ENCODE measurements at places on chromosomes 13 and 19.

DNA sequence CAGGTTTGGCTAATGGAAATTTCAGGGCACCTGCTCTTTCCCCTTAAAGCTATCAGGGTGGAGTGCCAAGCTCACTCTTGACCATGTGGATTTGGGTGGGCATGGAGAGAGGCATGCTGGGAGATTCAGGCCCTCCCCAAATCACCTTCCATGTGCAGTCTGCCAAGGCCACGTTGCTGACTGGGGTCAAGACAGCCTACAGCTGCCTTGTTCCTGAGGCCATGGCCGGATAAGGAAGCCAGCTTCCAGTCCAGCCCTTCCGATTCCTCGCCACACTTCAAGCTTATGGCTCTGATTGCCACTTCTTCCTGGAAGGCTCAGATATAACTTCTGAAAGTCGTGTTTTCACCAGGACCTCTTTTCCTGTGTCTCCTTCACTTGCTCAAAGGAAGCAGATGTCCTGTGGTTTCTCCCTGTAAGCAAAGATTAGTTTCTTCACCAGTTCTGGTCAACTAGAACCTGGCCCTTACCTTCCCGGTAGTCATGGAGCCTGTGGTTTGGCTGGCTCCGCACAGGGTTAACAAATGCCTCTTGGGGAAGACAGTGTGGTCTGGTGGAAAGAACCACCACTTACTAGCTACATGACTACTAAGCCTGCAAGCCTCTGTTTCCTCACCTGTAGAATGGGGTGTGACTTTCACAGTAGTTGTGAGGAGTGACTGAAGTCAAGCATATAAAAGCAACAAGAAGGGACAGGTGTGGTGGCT is 16.1 kb upstream of the TPT1 start:
- no peak for DNase-seq

DNA sequence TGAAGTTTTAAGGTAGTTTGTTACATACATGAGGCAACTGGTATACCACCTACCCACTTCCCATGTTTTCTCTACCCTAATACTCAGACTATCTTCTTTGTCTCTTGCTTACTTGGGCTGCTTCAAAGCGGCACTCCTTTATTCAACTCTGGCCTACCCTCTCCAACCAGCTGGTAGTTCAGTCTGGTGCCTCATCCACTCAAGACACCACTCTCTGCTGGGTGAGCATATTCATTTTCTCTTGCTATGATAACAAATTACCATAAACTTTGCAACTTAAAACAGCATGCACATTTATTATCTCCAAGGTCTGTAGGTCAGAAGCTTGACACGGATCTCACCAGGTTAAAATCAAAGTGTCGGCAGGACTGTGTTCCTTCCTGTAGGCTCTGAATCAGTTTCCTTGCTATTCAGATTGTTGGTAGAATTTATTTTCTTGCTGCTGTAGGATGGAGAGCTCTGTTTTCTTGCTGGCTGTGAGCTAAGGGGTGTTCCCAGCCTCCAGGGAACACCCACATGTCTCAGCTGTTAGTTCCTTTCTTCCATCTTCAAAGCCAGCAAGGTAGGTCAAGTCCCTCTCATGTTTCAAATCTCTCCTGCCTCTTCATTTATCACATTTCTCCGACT is 666.0 kb downstream of the DIAPH3 start:
- no peak for DNase-seq

- no peak for DNase-seq
Observed at GRCh38 chr19:8631425-8631819, 989 bp downstream of the NFILZ start.

- no peak for DNase-seq
Observed at GRCh38 chr19:32358321-32358720, 12.9 kb downstream of the ZNF507 start.

GRCh38 chr13:97932647-97933046 is 20.8 kb upstream of the IPO5 start:
- no peak for DNase-seq

DNA sequence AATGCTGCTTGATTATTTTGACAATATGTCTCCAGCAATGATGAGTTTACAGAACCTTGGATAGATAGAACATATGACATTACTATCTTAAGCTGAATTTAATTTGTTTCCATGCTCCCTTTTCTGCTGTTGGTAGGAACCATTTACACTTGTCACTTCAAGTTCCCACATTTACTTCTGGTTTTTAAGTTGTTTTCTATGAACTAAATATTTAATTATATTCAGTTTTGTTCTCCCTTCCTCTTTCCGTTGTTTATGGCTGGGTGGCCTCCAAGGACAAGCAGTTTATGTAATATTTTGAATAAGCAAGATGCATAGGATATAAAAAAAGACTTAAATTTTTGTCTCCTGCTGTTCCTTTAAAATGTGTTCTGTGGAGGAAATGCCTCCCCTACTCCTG is 860.6 kb downstream of the GPC5 start:
- no peak for DNase-seq

DNA sequence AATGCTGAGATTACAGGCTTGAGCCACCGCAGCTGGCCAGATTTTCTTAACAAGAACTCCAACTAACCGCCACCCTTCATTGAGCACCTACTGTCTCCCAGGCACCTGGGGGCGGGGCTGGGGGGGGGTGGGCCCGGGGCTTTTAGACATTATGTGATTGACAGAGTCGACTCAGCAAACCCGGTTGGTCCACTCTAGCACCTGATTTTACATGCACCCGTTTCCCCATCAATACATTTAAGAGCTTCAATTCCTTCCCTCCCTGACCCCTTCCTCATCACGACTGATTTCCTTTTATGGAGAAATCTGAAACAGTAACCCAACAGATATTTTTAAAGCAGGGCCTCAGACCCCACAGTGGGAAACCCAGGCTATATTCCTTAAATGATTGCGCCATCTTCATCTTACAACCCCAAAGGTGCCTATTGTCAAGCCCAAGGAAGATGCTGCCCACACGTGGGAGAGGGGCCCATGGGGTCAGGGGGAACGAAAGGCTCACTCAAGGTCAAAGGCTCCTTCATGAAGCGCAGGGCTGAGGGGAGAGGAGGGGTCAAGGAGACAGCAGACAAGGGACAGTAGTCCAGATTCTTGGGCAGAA is 1.8 kb downstream of the INSR start:
- no peak for DNase-seq

DNA sequence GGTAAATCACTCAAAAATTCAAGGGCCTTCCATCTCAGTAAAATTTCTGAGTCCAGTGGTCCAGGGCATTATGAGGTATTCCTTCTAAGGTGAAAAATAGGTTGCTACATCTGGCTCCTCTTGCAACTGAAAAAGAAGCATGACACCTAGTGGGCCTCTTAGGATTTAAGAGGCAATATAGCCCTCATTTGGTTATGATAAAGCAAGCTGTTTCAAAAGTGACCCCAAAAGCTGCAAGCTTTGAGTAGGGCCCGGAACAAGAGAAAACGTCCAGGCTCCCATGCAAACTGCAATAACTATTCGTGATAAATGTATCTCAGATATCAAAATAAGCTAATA is 1910.2 kb upstream of the PRR20A start:
- no peak for DNase-seq

GRCh38 chr19:44430956-44431355 is 17.3 kb downstream of the ZNF229 start:
- no peak for DNase-seq

- DNase-seq, result no peak
Observed at GRCh38 chr13:43094901-43095300, 71.5 kb downstream of the DNAJC15 start.

GRCh38 chr13:59898066-59898465 is 265.7 kb downstream of the DIAPH3 start:
- DNase-seq, result no peak

- DNase-seq, result no peak
Observed at GRCh38 chr19:29492769-29493168, 33.0 kb upstream of the VSTM2B start.

DNA sequence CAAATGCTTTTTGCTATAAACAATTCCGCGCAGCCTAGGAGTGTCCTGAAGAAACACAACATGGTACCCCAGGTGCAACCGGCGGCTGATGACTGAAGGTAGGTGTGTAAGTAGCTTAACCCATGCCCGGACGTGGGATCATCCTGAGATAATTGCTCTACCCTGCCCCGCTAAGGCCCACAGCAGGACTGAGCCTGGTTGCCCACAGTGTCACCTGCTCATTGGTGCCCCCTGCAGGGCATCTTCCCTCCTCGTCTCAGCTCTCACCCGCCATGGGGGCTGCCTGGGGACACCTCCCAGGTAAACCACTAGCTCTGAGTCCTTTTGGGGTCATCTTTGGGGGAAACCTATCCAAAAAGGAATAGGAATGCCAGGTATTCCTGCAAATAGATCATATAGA is 22.3 kb downstream of the TMEM161A start:
- DNase-seq, result no peak

- DNase-seq, result no peak
Observed at GRCh38 chr13:110197471-110197870, 109.5 kb downstream of the COL4A1 start.

DNA sequence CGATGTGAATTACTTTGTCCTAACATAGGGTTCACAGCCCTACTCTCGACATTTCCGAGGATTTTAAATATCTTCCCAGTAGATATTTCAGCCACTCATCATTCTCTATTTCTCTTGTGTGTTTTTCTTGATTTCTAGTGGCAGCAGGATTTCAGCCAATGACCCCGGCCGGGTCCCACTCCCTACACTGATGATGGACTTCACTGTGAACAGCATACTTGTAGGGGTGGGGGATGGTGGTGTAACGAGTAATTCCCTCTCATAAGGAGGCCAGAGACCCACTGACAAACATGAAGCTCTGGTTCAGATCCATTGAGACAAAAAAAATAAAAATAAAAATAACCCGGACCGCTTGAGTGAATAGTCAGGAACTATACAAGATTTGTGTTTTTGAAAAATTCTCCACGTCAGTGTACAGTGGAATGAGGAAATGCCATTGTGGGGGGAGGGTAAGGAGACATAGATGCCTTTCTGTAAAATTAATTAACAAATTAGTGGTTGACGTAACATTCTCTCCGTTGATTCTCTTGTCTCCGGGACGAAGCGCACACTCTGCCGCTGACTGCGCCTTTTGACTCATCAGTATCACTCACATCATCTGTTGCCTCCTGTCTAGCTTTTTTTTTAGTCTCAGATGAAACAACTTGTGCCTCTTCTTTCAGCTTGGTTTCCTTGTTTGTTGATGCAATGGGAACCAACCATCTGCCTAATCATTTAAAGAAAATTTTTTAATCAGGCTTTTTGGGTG is 48.8 kb upstream of the IRS2 start:
- DNase-seq, result no peak

DNA sequence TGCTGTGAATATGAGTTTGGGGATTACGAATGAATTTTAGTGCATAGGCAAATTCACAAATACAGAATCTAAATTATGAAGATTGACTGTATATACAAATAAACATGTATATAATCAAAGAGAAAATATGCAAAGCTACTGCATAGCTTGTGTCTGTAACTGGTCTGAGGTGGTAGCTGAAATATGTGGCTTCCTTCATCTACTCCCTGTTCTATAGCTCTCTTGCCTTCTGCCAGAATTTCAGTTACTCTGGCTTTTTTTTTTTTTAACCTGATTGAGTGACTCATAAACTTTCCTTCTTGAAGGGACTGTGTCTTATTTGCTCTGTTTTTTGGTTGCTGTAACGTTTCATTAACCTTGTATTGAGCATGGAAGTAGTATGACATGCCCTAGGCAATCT is 26.6 kb downstream of the DNAJC3 start:
- DNase-seq, result no peak

GRCh38 chr19:42242069-42242511 is 312 bp downstream of the GSK3A start:
- no peak for DNase-seq

GRCh38 chr19:41355802-41356201 is 2.1 kb upstream of the TGFB1 start:
- DNase-seq, result no peak

- no peak for DNase-seq
Observed at GRCh38 chr19:23394511-23394910, 760 bp downstream of the ZNF91 start.

GRCh38 chr19:19719798-19720197 is 13.1 kb downstream of the ZNF14 start:
- DNase-seq, result no peak

DNA sequence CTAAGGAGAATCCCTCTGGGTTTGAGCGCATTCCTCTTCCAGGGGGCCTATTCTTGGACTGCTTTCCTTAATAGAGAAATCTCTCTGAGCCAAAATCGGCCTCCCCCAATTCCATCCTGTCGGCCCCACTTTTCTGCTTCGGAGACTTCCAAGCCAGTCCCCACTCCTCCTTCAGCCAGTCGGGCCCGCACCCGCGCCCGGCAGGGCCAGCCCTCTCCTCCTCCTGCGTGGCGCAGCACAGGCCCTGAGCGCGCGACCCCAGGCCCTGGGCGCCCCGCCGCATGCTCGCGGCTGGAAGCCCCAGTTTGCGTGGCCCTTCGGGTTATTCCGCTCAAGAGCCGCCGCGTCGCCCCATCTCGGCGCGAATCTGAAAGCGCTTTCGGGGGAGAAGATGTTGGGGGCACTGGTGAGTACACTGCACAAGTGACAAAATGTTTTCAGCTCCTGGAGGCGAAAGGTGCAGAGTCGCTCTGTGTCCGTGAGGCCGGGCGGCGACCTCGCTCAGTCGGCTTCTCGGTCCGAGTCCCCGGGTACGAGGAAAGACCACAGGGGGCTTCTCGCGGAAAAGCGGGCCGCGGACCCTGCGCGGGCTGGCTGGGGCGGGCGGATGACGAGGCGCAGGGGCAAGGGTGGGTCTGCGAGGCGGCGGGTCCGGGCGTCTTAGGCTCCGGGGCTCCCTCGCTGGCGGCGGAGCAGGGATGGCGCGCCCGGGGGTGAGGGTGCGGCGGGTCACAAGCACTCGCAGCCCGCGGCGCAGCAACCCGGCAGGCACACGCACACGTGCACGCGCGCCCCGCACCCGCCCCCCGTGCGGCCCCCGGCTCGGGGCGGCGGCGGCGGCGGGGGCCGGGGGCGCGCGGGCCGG is at the start of gene IL17D:
TSS of gene IL17D (plus strand) at position 785 of the 865 bp plus-strand sequence. CDS start 303 bp downstream, outside the sequence.
- no peak for DNase-seq

DNA sequence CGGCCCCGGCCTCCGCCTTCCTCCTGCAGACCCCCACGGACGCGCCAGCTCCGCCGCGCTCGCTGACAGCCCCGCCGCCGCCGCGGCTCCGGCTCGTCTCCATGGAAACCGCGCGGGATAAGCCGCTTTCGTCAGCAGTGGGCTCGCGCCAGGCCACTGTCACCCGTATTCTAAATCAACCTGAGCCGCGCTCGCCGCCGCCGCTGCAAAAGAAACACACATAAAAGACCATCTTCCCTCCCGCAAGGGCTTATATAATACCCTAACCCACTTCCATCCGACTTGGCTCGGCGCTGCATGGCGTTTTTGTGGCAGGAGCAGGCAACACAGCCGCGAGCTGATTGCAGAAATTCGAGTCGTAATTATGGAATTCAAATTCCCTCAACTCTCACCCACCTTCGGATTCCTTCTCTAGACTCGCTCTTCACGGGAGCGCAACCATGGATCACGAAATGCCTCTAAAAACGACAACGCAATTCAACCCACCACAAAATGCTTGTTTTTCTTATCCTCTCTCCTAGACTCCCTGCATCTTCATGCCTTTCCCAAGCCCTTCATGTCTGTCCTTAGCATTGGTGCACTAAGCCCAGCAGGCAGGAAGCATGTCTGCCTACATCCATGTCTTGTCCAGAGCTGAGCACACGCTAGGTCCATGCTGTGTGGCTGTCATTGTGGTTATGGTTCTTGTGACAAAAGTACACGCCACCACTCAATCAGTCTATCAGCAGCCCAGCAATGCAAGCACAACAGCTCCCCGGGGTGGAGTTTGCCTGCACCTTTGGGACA is at the start of gene AMER2:
TSS of gene AMER2 (minus strand) at position 772 of the 786 bp plus-strand sequence. CDS start at position 103, 669 bp downstream.
- peak; percentile 21 for DNase-seq

All from NCI-H774 (cell line).